ENCODE measurements at places on chromosomes 5 and 9.

DNA sequence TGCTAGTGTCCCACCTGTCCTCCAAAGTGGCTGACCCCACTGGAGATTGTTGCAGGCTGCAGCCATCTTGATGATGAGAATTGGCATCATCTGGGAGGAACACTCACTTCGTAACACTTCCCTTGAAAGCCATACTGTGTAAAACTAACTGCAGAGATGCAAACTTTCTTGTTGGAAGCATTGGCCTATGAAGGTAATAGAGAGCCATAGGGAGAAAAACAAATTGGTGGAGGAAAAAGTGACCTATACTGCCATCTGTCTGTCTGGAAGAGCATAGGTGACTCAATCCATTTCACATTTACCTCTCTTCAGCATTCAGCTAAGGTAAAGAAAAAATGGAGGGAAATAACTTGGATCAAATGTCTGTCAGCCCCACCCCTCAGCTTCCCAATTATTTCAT lies 473.4 kb downstream of the NTRK2 start:
- DNase-seq: no peak

DNA sequence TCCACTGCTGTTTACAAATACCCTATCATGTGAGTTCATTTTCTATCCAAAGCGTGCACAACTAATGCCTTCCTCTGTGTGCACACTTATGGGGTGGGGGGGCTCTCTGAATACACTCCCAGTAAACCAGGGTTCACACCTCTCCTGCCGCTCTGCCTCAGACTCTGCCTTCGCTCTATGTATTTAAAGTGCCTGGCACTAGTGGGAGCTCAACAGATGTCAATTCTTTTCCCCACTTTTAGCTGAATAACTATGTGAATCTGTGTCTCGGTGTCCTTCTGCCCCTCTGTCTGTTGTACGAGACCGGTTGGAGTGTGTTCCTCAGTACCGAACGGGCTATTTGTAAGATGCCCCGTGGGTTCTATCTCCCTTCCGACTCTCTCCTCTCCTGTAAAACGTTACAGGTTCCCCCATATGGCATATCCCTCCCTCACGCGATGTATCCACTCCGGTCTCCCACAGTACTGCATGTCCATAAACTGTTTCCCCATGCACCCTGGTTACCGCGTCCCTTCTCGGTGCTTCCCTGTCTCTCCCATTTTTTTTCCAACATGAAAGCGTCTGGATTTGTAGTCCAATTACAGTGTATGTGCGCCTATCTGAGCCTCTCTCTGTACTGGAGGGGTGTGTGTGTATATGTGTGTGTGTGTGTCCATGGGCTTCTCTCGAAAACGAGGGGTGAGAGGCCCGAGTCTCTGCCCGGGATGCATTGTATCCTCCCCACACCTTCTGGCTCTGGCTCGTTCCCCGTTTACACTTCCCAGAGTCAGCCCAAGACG lies 1.6 kb downstream of the ELL2 start:
- DNase-seq: no peak

- DNase-seq: no peak
These were observed 13.4 kb downstream of the SQSTM1 start for GRCh38 chr5:179834120-179834519.

GRCh38 chr9:65426231-65426630 lies 141.2 kb upstream of the FOXD4L5 start:
- no peak for DNase-seq

GRCh38 chr5:101679816-101680215 lies 616.3 kb downstream of the SLCO4C1 start:
- DNase-seq: no peak

- no peak for DNase-seq
These were observed 585.1 kb downstream of the DNAH5 start for GRCh38 chr5:13359344-13359743.

DNA sequence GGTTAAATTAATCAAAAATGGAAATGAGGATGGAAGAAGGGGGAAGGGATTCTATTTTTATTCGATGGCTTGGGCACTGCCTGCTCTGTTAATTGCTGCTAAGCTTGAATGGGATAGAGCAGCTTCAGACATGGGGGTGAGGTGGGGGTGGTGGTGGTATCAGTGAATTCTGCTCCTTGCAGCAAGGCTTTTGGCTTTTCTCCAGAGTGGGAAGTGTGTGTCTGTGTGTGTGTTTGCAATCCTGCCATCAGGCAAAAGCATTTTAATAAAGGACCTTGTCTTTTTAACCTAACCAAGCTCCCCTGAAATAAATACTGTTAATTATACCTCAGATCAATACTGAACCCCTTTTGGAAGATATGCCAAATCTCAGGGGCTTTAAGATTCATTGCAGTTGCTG lies 110.9 kb upstream of the GPR151 start:
- DNase-seq: no peak

GRCh38 chr9:68532131-68532530 lies 8.6 kb downstream of the TMEM252 start:
- DNase-seq: no peak

- no peak for DNase-seq
These were observed 510.4 kb downstream of the CCDC171 start for GRCh38 chr9:16063241-16063591.

Measured in activated naive CD4-positive, alpha-beta T cell treated with anti-CD3 and anti-CD28 coated beads, Interleukin-2, amount 50 U/mL, for 16 hours (primary cell).